ENCODE measurements at places on chromosomes 16 and 17.
A peak's percentile ranks its signal among the peaks of the same experiment; 100 is the strongest.

- no peak for DNase-seq
Observed at GRCh38 chr17:15398291-15398690, 56.9 kb upstream of the TEKT3 start.

- DNase-seq = no peak
Observed at GRCh38 chr16:23079675-23080301, 69.5 kb downstream of the USP31 start.

DNA sequence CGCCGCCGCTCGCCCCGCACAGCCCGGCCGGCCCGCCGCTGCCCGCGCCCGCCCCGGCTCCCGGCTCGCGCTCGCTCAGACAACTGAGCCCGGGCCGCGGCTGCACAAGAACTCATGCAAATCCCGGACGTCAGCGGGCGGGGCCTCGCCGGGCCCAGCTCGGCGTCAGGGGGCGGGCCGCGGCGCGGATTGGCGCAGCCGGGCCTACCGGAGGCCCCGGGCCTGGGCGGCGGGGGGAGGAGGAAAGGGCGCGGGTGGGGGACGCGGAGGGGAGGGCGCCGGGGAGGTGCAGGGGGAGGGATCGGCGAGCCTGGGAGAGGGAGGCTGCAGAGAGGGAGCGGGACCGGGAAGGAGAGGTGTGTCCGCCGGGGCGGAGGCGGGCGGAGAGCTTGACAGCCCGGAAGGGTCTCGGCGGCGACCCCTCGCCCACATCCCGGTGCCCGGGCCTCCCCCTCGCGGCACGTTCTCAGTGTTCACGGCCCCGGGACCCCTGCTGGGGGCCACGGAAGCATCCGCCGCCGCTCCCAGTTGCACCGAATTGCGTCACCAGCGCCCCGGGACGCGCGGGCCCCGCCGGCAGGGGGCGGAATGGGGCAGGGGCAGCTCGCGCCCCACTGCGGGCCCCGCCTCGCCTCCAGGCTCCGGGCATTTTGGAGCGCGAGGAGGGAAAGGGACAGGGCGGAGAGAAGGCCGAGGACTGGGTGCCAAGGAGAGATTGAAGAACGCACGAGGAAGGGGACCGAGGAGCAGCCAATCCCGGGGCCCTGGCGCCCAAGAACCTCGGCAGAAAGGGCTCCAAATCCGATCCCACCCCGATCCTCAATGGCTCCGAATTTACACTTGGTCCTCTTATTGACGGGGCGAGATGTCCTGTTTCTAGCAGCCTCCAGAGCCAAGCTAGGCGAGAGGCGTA is at the start of gene CBX4:
Gene CBX4, minus strand, starts transcription at position 85 of the 913 bp plus-strand sequence. CDS start 189 bp downstream, outside the sequence.
- DNase-seq = peak; percentile 81

DNA sequence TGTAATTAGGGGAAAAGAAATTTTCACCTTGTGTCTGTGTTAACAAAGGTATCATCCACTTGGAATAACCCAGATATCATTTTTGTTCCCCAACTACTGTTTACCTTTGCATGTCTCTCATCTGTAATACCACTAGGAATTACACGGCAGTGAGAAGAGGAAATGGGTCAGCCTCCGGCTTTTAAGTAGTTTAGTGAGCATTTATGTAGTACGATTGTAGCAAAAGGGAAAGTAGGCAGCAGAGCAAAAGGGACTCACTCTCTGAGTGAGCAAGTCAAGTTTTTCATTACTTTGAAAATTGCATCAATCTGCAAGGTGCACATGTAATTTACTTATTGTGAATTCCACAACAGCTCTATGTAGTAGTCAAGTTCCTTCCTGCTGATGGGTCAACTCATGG is 11.2 kb downstream of the PHF12 start:
- DNase-seq = no peak

DNA sequence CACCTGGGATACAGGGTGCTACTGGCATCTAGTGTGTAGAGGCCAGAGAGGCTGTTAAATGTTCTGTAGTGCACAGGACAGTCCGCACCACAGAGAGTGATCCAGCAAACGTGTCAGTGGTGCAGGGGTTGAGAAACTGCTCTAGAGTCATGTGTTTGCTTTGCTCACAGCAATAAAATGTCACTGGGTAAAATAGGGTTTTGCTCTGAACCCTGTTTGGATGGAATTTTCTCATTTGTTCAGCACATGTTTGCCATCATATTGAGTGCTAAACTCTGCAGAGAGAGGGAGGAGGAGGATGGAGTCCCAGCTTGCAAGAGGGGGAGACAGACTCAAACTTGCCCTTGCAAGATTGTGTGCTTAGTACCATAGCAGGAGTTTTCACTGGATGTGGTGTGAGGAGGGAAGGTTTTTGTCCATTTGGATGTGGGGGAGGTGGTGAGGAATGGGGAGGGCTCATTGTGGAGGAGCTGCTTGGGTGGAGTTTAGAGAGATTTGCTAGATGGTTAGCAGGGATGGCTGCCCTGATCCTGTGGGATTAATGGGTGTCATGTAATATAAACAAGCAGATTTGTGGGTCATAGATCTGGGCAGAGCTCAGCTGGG is 11.8 kb downstream of the PLCG2 start:
- DNase-seq = no peak

- no peak for DNase-seq
Observed at GRCh38 chr17:77555741-77556291, 402.7 kb upstream of the TNRC6C start.

DNA sequence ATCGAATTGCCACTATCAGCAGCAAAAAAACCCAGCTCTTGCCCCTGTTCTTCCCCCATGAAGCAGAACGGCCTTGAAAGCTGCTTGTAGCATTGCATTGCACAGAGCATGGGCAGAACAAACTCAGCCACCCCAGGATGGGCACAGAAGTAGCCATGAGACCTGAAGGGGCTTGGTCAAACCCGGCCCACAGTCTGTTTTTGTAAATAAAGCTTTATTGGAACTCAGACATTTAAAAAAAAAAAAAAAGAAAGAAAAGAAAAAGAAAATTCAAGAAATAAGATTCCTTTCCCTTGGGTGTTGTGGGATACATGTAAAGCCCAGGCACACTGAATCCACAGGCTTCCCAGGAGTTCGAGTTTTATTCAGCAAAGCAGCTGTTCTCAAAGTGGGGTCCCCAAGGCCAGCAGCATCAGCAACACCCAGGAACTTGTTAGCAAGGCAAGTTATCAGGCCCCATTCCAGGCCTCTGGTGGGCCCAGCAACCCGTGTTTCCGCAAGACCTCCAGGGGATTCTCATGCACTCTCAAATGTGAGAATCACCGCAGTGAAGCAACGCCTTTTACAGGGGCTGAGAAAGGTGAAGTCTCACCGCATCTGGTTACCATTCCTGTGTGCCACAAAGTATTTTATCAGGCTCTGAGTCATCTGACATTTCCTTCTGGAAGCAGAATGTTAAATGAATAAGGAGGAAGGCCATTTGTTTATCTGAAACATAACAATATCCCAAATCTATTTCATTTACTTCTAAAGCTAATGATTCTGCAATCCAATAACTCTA is 108.2 kb downstream of the SLC39A11 start:
- no peak for DNase-seq

DNA sequence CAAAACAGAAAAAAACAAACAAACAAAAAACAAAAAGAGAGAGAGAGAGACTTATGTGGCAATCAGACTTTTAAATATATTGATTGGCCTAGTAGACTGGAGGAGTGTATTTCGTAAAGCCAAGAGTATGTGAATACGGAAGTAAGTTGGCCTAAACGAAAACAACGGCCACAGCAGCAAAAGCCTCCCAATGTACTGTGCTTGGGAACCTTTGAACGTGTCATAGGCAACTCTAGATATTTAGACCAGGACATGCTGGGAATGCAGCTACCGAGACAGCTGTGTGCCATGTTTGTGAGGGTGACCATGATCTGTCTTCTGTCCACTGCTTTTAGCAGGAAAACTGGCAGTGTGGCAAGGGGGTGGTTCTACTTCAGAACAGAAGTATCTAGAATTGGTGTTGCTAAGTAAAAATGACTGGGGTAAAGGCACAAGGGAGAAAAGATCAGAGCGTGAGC is 7.4 kb downstream of the MAF start:
- DNase-seq = no peak

GRCh38 chr17:35898283-35899070 is 18.3 kb upstream of the CCL5 start:
- no peak for DNase-seq

GRCh38 chr16:51048544-51048943 is 102.5 kb downstream of the SALL1 start:
- DNase-seq = no peak

GRCh38 chr16:57530104-57530521 is 6.3 kb downstream of the CCDC102A start:
- DNase-seq = peak; percentile 49

DNA sequence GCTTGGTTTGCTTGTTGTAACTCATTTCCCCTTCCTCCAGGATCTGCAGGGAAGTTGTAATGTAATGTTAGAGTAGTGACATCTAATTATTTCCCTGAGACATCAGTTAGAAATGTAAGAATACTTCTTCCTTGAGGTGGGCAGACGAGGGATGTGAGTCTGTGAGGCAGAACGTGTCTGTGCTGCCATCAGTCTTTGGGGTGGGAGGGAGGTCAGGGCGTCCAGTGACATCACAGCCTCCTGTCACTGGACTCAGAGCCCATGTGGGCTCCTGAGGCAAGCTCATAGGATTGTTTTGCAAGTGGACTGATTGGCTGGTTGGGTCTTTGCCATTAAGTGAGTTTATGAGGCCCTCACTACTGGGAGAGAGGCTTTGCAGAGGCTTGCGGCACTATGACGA is 188.8 kb downstream of the CCDC182 start:
- no peak for DNase-seq

GRCh38 chr17:40317345-40317873 is 8.4 kb downstream of the RARA start:
- no peak for DNase-seq

- no peak for DNase-seq
Observed at GRCh38 chr17:77796176-77796860, 162.2 kb upstream of the TNRC6C start.

DNA sequence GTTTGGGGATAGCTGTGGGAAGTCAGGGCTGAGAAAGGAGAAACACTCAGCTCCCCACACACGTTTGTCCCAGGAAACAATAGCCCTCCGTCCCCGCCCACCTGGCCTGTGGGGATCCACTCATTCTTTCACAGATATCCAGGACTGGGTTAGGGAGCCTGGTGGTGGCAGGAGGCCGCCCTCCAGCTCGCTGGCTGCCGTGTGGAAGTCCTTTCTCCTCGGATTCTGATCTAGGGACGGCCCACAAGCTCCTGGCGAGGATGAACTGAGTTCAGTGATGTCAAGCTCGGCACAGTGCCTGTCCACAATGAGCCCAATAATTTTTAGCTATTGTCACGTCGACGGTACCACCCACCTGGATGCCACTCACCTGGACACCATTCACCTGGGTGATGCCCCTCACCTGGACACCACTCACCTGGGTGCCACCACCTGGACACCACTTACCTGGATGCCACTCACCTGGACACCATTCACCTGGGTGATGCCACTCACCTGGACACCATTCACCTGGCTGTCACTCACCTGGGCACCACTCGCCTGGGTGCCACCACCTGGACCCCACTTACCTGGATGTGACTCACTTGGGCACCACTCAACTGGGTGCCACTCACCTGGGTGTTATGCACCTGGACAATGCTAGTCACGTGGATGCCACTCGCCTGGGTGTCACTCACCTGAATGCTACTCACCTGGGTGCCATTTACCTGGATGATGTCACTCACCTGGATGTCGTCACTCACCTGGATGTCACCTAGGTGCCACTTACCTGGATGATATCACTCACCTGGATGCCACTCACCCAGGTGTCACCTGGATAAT is 172.5 kb upstream of the FOXF1 start:
- no peak for DNase-seq

- DNase-seq = no peak
Observed at GRCh38 chr16:450385-450784, 24.9 kb downstream of the RAB11FIP3 start.

GRCh38 chr17:10837921-10838320 is at the start of gene PIRT:
Gene PIRT (minus strand): TSS chr17:10838087. CDS start chr17:10825645, 12,442 bp downstream.
- no peak for DNase-seq

GRCh38 chr17:57442401-57442823 is 186.1 kb downstream of the MSI2 start:
- DNase-seq = no peak

GRCh38 chr17:47735536-47736011 is 2.5 kb downstream of the TBX21 start:
- DNase-seq = no peak

- no peak for DNase-seq
Observed at GRCh38 chr17:50779747-50780353, 12.5 kb upstream of the ANKRD40CL start.

DNA sequence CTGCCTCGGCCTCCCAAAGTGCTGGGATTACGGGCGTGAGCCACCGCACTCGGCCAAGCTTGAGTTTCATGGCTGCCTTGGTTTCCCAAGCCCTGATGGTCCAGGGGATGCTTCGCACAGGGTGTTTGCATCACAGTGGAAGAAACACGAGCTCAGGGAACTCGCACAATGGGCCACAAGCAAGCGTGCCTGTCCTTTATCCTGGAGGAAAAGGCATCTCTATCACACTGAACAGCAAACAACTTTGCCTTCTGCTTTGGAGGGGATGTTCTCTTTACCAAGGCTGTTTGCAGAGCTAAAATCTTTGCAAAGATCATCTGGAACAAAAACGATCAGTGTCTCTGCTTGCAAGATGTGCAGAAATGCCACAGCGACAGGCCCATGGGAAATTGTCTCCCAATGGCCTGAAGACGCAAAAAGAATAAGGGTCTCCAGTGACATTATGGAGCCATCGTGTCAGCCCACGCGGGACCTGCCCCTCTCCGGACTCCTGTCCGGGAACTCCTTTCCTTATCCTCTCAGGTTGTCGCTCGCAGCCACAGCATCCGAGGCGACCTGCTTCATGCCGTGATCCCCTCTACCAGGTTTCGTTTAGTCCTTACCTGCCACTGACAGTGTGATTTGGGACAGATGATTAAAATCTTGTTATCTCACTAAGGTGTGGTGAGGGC is 44.1 kb upstream of the CBFA2T3 start:
- no peak for DNase-seq

GRCh38 chr16:25431472-25431871 is 173.8 kb upstream of the ZKSCAN2 start:
- no peak for DNase-seq

- DNase-seq = no peak
Observed at GRCh38 chr17:59367657-59368045, 36.2 kb downstream of the YPEL2 start.

- DNase-seq = no peak
Observed at GRCh38 chr17:70414300-70414699, 245.0 kb downstream of the KCNJ2 start.

GRCh38 chr17:6506679-6507231 is 49.6 kb downstream of the PITPNM3 start:
- DNase-seq = no peak

DNA sequence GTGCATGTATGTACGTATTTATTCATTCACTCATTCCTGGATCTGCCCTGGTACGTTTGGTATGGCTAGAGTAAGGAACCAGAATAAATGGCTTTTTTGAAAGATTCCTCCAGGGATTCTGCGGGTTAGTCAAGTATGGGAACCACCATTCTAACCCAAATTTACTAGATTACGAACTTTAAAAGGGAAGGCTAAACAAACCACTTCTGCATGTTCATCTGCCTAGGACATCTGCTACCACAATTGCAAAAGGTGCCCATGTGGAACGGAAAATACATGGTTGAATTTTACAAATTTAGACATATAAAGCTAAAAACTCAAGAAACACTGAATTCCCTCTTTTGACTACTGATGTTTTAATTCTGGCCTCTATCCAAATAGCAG is 22.1 kb downstream of the CYTH1 start:
- DNase-seq = no peak

GRCh38 chr16:65318590-65319257 is 196.9 kb upstream of the CDH11 start:
- DNase-seq = no peak
